Activated CD8-positive, alpha-beta memory T cell treated with anti-CD3 and anti-CD28 coated beads for 4 hours (primary cell): ENCODE measurements at places on chromosomes 2 and 18.

DNA sequence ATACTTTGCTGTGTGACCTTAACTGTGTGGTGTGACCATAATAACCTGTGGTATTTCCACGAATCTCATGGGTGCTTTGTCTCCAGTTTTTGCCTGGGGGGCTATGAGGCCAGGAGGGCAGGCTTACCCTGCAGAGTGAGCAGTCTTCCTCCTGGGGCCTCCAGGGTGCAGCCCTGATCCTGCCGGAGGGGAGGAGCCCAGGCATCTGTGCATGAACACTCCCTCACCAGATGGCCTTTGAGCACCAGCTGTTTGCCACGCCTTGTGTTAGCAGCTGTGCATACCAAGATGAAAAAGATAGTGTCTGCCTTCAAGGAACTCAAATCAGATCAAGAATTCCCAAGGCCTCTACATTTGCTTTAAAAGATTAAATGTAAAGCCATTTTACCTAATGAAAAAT is 75.0 kb upstream of the RBM44 start:
- DNase-seq = no peak

DNA sequence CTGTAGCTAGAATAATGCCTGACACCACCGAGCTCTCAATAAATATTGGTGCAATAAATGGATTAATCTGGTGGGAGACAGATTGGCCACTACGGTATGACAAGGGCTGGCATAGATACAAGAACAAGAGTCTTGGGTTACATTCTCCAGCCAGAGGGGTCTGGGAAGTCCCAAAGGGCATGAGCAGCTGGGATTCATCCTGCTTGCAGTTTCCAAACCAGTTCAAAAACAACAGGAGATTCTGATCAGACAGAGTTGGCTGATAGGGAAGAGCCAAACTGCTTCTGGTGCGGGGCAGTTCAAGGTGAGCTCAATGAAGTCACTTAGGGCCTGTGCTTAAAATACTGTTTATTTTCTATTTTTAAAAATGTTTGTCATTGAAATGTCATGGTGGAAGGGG is 266.9 kb downstream of the TNS1 start:
- DNase-seq = no peak

DNA sequence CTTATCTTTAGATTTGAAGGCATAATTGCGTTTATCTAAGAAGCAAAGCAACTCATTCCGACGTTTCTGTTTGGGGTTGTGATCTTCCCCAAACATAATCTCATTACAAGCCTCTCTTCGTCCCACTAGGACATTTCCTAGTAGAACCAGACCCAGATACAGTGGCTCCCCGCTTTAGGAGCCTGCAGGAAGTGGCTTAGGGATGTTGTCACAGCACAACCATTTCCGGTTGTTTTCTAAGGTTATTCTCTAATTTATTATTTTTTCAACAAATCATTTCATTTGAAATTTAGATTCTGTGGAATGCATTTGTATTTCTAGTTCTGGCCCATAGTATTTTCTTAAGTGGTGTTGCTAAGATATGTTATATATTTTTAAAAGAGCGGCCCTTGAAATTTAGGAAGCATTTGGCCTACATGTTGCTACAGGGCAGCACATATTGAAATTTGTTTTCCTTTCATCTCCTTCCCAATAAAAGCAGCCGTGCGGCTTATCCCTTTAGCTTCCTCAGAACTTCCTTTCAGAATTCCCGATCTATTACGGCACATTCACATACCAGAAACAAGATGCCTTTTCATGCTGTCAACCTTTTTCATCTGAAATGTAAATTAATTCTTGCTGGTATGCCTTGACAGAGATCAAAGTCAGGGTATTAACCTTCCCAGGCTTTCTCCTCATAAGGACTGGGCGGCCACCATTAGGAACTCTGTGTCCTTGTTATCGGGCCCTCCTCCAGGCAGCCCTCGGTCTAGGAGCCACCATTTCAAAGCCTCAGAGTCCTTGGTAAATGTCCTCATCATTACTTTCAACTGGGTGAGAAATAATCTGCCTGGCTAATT is 210.9 kb upstream of the SP5 start:
- no peak for DNase-seq

DNA sequence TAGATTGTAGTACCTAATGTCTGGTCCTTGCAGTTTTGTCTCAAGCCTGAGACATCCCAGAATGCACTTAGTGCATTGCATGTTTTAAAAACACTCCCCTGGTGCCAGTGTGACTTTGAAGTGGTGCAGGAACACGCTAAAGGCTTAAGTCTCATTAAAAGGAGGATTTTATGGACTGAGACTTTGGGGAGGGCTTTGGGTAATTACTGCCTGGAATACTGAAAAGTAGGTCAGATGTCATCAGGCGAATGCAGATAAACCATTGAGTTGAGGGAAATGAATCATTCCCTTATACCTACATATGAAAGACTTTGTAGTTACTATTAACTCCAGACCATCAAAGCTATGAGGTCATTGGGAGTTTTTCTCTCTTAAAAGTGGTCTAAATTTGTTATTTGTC is 3.0 kb upstream of the OSBPL1A start:
- DNase-seq = no peak

GRCh38 chr2:64361151-64361938 is 92.6 kb upstream of the LGALSL start:
- DNase-seq = no peak

- DNase-seq = no peak
Measured at GRCh38 chr2:6921321-6921922, 4.2 kb downstream of the RNF144A start.

- peak; percentile 47 for DNase-seq
Measured at GRCh38 chr18:38940863-38941531, 1375.4 kb upstream of the CELF4 start.

DNA sequence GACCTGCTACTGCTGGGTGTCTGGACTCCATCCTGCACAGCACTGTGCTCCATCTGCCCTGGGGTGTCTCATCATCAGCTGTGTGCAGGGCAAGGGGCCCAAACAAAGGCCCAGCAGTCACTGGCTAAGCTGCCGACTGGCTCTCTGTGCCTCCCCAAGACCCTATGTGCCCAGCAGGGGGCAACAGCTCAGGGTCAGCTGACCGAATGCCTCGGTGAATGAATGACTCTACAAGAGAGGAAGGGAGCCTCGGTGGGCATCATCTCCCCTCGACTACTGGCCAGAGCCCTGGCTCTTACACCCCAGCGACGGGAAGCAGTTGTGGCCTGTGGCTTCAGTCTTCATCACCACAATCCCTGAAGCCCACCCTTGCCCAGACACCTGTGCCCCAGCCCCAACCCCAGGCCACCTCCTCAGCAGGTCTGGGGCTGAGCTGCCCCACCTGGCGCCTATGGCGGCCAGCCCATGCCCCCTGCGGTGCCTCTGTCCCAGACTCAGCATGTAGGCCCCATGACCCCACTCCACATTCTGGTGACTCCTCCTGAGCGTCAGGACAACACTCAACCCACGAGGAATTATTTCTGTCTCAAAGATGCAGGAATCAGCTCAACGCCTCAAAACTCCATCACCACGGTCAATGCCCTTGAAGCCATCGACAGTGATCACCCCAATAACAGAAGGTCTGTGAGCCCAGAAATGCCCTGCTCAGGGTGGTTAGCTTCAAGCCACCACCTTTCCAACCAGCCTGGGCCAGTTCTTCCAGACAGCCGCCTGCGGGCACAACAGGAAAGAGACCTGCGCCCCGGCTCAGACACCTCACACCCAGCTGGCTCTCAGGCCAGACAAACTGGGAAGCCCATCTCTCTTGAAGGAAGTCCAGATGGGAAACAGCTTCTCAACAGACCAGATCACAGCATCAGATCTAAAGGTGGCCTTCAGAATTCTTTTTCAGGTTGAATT is 1.6 kb upstream of the GPR17 start:
- no peak for DNase-seq

DNA sequence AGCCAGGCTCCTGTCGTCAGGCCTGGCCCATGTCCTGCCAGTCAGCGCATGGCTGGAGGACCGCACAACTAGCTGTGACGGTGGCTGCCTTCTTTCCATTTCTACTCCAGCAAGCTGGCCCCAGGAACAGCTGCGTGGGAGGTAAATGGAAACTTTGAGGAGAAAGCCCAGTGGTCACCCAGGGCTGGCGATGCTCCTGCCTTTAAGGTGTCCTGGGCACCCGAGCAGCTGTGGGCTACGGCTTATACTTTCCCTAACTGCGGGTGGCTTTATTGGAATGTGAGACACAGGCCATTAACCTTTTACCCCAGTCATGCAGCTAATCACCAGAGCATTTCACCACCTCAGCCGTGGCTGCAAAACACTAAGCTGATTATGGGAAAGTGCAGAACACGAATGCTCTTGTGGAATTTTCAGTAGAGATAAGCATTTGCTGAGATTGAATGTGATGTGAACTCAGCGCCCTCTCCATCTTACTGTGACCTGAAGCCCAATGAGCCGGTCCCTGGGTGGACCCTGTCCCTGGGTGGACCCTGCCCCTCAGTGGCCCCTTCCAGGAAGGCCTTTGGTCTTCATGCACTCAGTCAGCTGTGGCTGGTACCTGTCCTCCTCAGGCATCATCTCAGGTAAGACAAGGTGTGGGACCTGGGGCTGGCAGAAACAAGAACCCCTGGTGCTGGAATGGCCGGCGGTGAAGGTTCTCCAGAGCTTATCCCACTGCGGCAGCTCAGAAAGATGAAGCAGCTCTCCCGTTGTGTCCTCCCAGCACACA is 275.4 kb upstream of the HS6ST1 start:
- DNase-seq = no peak

- DNase-seq = no peak
Measured at GRCh38 chr2:189826039-189826438, 41.8 kb downstream of the PMS1 start.

DNA sequence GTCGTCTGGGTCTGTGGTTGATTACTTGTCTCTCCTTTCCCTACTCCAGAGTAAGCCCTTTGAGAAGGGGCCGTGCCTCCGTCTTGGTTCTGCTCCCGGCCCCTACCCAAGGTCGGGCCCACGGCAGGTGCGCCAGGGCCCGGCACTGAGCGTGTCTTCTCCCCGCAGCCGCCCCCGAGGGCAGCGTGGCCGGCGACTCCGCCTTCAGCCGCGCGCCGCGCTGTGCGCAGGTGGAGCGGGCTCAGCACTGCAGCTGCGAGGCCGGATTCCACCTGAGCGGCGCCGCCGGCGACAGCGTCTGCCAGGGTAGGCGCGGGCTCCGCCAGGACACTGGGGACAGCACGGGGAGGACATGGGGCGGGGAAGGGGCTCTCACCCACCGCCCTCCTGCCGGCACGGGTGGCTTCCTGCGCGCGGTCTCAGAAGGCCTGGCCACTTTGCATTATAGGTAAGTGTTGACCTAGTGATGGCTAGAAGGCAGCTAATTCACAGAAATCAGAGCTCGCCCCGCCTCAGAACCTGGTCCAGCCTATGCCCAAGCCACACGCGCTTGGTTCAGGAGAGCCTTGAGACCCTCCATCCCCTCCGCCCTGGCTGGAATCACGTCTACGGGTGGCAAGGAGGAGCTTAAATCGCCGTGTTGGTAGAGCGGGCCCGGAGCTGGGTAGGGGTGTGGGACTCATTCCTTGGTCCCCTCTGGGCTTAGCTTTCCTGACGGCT is 43.5 kb downstream of the FBLN7 start:
- DNase-seq = peak; percentile 14

GRCh38 chr18:37307181-37307580 is 258.4 kb downstream of the CELF4 start:
- no peak for DNase-seq

DNA sequence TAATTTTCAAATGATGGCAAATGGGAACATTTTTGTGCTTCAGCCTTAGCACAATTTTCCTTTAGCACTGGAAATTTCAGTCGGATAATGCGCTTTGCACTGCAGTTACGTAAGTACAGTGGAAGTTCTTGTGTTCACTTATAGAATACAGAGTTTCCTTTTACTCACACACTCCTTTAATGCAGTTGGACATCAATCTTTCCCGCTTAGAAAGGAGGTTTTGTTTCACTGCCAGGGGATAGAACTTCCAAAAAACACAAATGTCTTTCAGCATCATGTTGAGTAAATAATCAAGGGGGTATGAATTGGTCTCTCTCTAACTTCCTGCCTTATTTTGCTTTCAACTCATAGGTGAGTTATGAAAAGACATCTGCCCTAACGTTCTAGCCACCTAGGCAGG is 63.2 kb downstream of the TGFA start:
- DNase-seq = no peak

DNA sequence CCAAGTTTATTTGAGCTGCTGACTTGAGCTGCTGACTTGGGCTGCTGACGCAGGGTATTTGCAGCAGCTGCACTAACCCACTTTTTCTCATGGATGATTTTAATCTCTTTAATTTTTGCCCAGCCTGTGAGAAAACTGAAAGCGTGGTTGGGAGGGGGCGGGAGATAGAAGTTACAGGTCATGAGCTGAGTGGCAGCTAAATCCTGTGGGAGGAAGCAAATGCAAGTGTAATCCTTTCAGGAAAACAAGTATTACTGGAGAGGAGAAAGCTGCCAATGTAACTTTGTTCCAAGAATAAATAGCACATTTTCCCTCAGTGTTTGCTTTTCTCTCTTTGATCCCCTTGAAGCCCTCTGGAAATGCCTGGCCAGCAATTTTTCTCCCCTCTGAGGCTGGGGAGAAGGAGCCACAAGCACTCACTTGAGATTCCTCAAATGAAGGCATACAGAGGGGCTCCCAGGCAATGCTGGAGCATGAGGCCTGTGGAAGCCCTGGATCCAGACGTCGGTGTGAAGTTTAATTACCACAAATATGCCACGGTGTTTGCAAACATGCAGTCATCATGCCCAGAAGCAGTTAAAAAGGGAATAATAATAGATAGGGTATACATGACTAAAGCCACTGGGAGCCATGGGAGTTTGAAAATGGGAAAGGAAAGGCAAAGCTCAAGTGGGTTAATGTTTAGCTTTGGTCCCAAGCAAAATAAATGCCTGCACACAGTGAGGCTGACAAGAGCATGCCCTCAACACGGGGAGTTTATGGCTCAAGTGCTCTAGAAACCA is 10.4 kb upstream of the EVA1A start:
- no peak for DNase-seq

GRCh38 chr2:145743011-145743410 is 1223.1 kb upstream of the ZEB2 start:
- DNase-seq = no peak
